Activated CD4-positive, alpha-beta memory T cell treated with anti-CD3 and anti-CD28 coated beads, Interleukin-2, amount 10 ng/mL, durations not matched to agents 7 days and 5 days (primary cell): ENCODE measurements at places on chromosomes 2 and 18.

DNA sequence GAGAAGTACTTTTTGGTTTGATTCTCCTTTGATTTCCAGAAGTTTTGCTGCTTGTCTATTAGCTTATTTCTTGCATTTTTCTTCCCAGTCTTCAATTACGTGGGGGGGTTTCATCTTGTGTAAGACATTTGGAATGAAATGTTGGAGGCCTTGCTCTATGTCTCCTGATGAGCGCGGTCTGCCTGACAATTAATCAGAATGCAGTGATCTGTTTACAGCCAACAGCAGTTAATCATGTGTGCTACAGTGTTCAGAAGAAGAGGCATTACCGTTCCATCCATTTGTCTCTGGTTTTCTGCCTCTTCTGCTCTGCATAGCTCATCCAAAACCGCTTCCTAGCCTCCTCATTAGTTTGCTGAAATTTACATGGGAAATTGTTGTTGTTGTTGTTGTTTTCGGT lies 134.4 kb upstream of the ST6GAL2 start:
- DNase-seq, result no peak

DNA sequence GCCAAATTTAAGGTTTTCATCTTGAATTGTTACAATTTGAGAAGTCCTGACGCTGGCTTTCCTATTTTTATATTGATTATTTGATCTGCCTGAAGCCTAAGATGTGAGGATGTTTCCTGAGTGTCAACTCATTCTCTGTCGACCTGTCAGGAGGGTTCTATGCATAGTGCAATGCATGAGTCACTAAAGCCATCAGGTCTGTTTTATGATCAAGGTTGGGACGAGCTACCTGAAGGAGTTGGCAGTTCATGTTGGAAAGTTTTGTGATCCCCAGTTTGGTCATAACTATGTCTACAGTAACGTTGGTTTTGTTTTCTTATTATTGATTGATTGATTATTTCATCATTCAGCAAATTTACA lies 71.2 kb downstream of the NABP1 start:
- DNase-seq, result no peak

DNA sequence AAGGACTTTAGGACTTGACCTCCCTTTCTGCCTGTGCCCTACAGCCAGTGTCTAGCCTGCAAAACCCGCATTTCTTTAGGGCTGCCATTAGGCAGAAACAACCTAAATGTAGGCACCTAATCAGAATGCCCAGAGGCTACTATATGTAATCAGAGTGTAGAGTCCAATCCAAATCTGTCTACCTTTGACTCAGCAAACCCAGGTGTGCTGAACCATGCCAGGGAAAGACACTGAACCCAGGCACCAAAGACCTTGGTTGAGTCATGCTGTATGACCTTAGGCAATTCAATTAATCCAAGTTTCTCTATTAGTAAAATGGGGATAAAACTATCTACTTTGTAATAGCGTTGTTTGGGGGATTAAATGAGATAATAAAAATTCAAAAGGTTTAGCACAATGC lies 20.7 kb downstream of the CAPN14 start:
- no peak for DNase-seq

DNA sequence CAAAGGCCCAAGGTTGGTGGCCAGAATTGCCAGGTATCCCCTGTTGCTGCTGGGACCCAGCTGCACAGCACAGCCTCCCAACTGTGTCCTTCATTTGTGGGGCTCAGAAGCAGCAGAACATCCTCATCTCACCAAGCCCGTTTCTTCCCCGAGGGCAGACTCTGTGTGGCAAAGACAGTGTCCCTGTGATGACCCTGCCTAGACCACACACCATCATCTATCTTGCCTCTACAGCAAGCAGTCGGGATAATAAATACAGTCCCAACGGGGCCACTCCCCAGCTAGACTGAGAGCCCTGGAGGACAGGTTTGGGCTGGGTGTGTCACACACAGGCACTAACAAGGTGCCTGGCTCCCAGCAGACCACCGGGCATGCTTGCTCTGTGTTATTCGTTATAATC lies 93.4 kb downstream of the PTGR3 start:
- DNase-seq, result no peak

DNA sequence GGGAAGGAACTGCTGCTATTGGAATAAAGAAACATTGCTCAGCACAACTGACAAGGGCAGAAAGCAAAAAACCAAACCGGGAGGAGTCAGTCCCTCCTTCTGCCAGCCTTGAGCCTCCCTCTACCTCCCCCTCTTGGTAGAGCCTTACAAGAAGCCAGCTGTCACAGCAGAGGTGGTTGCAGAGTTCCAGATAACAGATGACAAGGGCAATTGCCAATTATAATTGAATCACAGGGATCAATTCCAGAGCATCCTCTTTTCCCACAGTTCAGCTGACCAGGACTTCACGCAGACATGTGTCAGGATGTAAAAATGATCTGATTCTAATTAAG lies 548.2 kb upstream of the LRRTM1 start:
- no peak for DNase-seq

DNA sequence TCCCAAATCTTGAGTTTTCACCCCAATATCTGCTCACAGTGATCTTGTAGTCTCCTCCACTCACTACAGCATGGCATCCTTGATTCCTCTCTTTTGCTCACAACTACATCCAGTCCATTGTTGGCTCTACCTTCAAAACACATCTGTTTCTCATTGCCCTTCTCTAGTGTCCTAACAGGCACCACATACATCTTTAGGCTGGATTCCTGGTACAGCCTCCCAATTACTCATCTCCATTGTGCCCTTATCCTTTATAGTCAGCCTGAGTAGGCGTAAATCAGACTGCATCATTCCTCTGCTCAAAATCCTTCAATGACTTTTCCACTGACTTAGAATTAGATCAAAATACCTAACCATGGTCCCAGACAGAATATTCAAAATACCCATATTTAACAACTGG lies 10.7 kb upstream of the TAF1B start:
- DNase-seq, result no peak

DNA sequence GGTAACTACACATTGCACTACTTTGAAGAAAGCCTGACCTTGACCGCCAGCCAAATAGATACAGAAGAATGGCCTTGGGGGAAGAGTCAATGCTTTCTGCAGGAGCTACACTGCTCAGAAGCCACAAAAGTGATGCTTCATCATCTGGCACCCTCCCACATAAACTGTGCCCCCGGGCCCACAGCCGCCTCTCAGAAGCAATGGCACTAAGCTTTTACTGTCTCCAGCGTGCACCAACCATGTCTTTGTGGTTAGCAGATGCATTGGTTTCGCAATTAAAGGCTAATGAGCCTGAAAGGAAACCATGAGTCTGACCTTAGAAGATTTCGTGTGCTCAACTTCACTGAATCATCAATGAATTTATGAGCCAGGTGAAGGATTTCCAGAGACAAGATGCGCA lies 209.4 kb upstream of the TRIB2 start:
- DNase-seq, result peak; percentile 74

DNA sequence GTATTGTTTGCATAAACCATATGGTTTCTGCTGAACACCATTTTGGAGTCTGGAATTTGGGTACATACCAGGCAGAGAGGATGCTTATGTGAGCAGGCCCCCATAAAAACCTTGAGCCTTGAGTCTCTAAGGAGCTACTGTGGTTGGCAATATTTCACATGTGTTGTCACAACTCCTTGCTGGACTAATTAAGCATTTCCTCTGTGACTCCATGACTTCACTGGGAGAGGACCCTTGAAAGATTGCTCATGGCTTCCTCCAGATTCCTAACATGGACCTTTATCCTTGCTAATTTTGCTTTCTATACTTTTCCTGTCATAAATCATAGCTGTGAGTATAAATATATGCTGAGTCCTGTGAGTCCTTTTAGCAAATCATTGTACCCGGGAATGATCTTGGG lies 7.6 kb upstream of the COQ10B start:
- DNase-seq, result no peak

DNA sequence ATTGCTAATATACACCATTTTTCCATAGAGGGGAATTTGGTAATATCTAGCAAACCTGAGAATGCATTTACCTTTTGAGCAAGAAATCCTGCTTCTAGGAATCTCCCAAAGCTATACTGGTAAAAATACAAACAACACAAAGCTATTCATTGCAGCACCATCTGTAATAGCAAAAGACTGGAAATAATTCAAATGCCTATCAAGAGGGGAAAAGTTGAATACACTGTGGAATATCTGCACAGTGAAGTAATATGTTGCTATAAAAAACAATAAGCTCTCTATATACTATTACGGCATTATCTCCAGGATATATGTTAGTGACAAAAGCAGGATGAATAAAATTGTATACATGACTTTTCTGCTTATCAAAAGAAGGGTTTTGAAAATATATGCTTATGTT lies 112.3 kb upstream of the CHAC2 start:
- DNase-seq, result no peak

DNA sequence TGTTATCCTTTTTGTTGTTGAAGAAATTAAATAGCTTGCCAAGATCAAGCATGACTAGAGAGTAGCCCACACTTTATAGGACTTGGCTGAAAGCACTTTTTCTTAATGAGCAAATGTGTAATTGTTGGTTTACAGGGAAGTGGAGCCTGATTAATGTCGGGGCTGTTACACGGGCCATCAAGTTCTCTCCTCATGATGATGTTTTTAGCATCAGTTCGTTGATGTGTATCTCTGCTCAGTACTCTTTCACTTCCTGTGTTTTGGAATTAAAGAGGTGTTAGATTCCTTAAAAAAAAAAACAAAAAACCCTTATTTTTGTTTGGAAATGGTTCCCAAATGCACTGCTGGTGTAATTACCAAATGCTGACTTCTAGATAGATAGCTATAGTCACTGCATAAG lies 114.2 kb downstream of the PTPRM start:
- DNase-seq, result no peak

DNA sequence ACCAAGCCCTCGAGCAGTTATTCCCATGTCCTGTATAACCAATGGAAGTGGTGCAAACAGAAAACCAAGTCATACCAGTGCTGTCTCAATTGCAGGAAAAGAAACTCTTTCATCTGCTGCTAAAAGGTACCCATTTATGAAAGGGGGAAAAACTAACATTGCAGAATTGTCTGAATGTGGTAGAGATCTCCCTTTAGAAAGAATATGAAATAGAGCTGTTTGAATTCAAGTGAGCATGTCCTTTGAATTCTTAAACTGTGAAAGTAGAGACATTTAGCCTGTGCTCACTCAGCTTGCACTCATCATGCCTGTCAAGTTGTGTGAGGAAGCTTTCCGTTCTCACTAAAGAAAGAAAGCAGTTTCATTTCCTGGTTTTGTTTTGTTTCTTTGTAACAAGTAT lies 87.4 kb downstream of the EML4 start:
- no peak for DNase-seq

DNA sequence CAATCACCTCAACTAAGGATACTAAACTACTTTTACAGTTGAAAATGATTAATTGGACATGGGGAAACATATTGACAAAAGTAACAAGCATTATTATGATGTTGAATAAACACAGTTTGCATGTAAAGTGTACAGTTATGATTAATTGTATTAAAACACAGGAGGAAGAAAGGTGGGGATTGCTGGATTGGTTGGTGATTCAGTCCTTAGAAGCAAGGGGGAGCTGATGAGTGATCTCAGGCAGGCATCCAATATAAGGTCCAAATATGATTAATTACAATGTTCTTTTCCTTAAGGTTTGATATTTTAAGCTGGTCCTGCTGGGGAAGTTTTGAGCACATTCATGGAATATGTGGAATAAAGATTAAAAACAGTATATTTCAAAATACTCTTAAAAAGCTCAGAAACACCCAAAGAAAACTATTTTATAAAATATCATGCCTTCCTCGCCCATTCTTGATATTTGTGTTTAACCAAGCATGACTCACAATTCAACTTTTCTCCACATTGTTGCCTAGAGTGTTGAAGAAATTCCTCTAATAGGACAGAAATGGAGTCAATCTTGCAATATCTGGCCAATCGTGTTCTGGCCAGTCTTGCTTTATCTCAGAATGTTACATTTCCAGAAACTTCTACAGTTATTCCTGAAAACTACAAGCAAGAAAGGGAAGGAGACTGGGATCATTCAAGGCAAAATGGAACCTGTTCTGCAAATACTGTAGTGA lies 268.2 kb downstream of the RPIA start:
- DNase-seq, result no peak

DNA sequence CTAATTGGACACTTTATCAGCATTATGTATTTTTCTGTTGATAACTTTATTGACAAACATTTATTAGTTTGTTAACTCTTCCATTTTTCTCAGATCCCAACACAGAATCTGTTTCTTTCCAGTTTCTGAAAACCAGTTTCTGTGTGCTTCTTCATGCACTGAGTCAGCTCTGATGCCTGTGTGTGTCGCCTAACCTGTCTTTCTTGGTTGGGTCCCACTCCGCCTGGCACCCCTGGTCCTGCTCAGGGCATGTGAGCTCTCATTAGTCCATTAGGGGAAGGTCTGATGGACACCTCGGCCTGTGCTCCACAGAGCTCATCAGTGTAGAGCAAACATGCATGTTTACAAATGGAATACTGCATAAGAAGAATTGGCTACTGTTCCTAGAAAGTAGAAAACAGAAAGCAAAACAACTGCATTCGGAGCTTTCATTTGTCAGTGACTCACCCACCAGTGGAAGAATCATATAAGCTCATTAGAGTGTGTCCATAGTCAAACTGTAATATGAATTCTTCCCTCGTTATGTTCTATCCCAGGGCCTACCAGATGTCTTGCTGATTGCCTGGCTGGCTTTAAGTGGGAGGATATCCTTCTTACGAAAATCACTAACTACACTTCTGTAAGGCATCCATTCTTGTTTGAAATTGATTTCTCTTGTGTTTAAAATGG lies 137.7 kb downstream of the SNTG2 start:
- DNase-seq, result no peak

- DNase-seq, result no peak
Measured at GRCh38 chr2:8648441-8649213, 33.2 kb upstream of the ID2 start.

DNA sequence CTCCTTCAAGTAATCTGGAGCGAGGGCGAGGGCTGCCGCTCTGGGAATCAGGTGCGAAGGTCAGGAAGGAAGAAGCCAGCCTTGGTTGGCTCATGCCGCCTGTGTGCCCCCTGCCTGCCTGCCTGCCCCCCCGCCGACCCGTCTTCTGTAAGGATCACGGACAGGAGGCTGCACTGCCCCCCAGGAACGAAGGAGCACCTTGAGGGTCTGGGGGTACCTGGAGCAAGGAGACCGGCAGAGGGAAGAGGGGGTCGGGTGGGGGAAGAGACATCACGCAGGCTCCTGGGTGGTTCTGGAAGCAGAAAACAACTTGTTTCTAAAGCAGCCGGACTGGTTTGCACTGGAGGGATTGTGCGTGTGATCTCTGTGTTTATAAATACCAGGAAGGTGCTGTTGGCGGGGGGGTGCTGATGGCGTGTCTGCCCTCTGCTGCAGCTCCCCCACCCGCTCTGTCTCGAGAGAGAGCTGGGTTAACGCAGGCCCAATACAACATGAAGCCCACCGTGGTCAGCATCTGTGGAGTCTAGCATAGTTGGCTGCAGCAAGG lies 1.7 kb downstream of the FOSL2 start:
- DNase-seq, result peak; percentile 46

GRCh38 chr2:46062637-46063412 lies 234.4 kb upstream of the EPAS1 start:
- peak; percentile 79 for DNase-seq
